ENCODE measurements at places on chromosomes 7 and 10. TPM values are rescaled to one million over a fixed set of nuclear protein-coding genes. Genes with fewer than 3 reads are reported as not detected.
A peak's percentile ranks its signal among the peaks of the same experiment; 100 is the strongest.

Gene GRM3
- total RNA-seq, result 3.4 TPM

Gene CASD1
- 18.8 TPM for total RNA-seq

Gene TAS2R5
- 1.5 TPM for total RNA-seq

Gene KCND2
- 7.7 TPM for total RNA-seq

Gene EVX1
- not detected for total RNA-seq

DNA sequence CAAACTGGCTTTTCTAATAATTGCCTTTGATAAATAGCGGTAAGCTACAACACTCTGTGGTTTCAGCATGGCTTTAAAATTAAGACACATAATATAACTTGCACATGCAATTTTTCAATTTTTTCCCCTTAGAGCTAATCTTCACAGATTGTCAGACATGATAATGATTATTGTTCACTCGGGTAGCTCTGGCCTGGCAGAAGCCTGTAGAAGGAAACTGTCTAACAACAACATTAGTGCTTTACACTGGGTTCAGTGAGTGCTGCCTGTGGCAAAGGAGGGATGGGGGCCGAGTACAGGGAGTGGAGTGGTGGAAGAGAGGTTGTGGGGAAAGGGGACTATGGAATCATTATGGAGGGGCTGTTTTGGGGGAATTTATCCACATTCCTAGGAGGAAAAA, 67.2 kb upstream of the AUTS2 start:
- DNase-seq, result no peak

DNA sequence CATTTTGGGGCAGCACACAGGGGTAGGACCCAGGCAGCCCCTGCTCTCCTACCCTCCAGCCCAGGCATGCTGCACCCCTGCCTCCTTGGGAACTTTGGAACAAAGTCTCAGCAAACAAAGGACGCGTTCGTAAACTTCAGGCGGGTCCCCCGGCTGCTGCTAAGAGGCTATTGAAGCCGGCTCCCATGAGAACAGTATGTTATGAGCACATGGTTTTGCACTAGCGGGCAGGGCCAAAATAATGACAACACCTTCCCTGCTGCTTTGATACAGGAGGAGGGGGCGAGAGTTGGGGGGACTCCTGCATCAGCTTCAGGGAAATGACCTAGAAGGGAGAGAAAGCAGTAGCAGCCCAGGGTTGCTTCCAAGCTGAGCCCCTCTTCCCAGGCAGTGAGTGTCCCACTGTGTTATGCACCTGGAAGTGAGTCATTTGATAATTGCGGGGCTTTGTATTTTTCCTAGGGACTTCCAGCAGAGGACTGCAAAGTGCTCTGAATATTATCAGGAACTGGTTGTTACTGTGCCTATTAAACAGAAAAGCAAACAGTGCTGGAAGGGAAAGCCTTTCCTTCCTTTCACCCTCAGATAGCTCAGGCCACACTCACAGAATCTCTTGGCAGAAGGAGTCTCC, 6.9 kb downstream of the ITPRIP start:
- no peak for DNase-seq

GRCh38 chr10:130615457-130615856, 479.3 kb downstream of the GLRX3 start:
- peak; percentile 1 for DNase-seq

DNA sequence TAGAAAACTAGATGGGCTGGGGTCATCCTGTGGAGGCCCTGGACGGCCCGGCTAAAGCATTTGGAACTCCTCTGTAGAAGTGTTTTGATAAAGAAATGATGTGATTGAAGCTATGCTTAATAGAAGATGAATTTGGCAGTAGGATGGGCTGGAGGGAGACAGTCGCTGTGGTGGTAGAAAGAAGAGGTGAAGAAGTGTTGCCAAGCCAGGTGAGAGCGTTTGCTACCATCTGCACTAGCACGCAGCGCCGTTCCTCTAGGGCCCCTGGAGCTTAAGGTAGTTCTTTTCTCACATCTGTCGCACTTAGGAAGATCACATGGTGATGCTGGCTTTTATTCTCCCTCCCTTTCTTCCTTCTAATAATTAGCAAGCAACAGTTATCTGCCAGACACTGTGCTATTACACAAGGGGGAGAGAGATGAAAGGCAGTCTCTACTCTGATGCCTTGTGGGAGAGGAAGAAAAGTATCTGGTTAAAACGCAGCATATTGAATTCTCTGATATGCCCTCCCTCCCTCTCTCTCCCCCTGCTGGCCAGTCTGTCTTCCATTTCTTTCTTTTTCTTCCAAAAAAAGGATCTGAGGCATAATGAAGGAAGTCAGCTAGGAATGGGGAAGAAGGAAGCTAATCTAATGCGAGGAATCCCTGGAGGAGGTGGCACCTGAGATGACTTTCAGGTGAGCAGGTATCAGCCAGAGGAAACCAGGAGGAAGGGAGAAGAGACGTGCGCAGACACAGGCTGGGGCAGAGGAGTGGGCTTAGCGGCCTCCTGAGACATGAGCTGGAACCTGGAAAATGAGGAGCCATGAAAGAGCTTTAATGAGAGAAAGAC, 162.3 kb upstream of the KLF14 start:
- no peak for DNase-seq

GRCh38 chr7:24574386-24574785, 1.1 kb downstream of the PALS2 start:
- no peak for DNase-seq
